ENCODE measurements at places on chromosomes 5 and 9.

- no peak for DNase-seq
These were observed 123.6 kb downstream of the ELAVL2 start for GRCh38 chr9:23702311-23702922.

DNA sequence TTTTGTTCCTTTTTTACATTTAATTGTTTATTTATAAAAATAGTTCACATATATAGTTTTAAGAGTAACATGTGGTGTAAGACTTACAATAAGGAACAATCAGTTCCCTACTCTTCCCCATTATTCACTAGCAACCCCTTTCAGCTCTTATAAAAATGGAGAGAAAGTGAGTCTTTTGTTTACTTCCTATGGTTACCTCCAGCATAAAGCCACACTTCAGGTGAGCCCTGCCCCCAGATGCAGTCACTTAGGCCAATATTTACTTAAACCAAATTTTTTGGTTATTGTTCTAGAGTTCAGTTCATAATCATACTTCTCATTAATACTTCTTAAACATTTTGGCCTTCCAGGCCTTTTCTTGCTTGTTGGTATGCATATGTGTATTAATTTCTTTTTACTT lies 33.7 kb downstream of the UBE2R2 start:
- DNase-seq, result no peak

GRCh38 chr9:107471552-107471951 lies 18.0 kb downstream of the KLF4 start:
- no peak for DNase-seq

DNA sequence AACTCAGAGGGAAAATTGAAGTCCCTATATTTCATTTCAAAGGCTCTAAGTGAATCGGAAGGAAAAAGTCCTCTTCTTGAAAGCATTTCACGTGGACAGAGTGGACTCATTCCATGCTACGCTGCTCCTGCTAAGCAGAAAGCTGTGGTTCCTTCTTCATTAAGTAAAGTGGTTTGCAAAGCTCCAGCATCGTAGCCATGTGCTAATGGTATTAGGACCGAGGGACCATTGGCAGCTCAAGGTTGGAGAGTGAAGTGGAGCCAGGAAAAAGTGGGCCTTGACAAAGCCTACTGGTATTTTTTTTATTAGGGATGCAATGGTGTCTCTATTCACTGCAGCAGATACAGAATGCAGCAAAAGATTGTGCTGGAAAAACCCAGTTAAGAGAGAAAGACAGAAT lies 16.4 kb upstream of the SEMA4D start:
- no peak for DNase-seq

GRCh38 chr5:57221049-57221568 lies 47.2 kb downstream of the GPBP1 start:
- no peak for DNase-seq

GRCh38 chr5:91301106-91301846 lies 81.8 kb downstream of the ARRDC3 start:
- no peak for DNase-seq

- DNase-seq, result no peak
These were observed 47.1 kb upstream of the C5orf47 start for GRCh38 chr5:173941758-173942401.

GRCh38 chr5:83589786-83590185 lies 118.2 kb downstream of the VCAN start:
- no peak for DNase-seq

GRCh38 chr5:89480406-89481007 lies 597.5 kb upstream of the MEF2C start:
- no peak for DNase-seq

- no peak for DNase-seq
These were observed 1.7 kb upstream of the EFNA5 start for GRCh38 chr5:107672211-107673038.

GRCh38 chr9:107931071-107931715 lies 441.6 kb upstream of the KLF4 start:
- no peak for DNase-seq

- no peak for DNase-seq
These were observed 3.8 kb downstream of the CREB3 start for GRCh38 chr9:35736201-35736633.

DNA sequence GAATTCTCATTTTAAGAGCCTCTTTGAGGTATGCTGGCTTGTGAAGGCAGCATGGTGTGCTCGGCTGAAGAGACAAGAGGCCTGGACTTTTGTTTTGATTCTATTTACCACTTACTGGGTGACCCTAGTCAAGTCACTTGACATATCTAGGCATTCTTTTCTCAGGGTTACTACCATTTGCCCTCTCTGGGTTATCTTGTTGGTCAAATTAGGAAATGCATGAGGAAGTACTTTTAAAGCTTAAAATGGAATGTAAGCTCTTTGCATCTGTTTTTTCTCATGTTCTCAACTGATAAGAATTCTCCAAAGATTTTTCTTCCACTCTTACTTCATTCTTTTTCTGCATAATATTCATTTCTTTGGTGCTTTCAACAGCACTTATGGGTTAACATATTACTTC lies 173.1 kb downstream of the PLK2 start:
- DNase-seq, result no peak

DNA sequence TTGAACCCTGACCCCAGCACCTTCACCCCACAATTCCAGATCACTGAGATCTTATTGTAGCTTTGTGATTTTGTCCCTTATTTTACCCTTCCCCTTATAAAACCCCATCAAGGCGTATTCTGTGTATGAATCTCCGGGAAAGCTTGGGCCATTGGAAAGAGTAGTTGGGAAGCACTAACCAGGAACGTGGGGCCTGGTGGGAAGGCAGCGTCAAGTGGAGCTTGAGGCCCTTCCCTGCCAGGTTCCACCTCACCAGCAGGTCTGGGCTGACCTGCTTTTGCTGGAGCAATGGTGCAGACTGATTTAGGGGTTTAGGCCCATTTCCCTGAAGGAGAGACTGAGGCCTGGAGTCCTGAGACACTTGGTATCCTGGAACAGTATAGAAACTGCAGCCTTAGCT lies 9.3 kb downstream of the PHF2 start:
- DNase-seq, result no peak

- DNase-seq, result no peak
These were observed 66.1 kb downstream of the SPTLC1 start for GRCh38 chr9:92048924-92049625.

GRCh38 chr5:157821822-157822622 lies 36.9 kb downstream of the CLINT1 start:
- DNase-seq, result no peak

- no peak for DNase-seq
These were observed 107.7 kb downstream of the GDA start for GRCh38 chr9:72256931-72257330.

Data from stimulated activated CD8-positive, alpha-beta memory T cell treated with anti-CD3 and anti-CD28 coated beads, Interleukin-4, amount 100 ng/mL, for 24 hours (primary cell).